Mesothelial cell of epicardium (in vitro differentiated cells): ENCODE measurements at places on chromosomes 2 and 18. TPM values are rescaled to one million over a fixed set of nuclear protein-coding genes. Genes with fewer than 3 reads are reported as not detected.

DNA sequence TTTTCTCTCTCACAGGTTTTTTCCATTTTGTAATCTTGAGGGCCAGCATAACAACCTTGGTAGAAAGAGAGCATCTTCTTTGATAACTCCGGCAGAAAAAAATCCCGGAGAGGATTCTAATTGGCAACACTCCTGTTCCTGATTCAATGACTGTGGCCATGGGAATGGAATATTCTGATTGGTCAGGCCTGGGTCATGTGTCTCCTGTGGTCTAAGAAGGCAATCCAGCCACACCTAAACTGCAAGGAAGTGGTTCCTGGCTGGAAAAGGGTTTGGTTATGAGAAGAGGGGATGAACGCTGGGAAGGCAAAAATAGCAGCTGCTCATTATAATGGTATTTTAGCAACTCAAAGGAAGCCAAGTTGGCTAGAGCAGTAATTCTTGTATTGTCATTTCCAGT lies 24.8 kb upstream of the ZNF638 start:
- no peak for DNase-seq

GRCh38 chr18:26650310-26651268 lies 102.2 kb upstream of the KCTD1 start:
- no peak for DNase-seq

TSHZ1 gene
- total RNA-seq, result 48.6 to 50.6 TPM (median 50.0 TPM) in 3 replicates

DNA sequence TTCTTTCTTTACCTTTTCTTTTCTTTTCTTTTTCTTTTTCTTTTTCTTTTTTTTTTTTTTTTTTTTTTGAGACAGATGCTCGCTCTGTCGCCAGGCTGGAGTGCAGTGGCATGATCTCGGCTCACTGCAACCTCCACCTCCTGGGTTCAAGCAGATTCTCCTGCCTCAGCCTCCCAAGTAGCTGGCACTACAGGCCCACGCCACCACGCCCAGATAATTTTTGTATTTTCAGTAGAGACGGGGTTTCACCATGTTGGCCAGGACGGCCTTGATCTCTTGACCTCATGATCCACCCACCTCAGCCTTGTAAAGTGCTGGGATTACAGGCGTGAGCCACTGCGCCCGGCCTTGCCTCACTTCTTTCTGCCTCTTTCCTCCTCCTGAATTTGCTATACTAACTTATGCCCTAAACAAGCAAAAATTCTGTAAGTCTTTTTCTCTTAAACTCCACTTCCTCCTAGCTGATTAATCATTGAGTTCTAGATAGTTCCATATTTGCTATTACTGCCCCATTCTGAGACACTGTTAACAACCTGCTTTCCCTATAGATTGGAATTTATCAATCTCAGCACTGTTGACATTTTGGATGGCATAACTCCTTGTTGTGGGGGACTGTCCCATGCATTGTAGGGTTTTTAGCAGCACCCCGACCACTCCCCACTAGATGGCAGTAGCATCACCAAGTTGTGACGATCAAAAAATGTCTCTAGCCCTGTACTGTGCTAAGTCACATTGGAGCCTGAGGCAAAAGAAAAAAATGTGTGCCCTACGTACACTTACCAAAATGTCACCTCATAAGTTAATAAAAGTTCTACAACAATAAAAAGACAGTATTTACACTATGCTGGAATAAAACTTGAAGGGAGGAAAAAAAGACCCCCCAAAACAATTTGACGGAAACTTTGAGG lies 16.4 kb upstream of the THADA start:
- DNase-seq, result peak; percentile 78
